Stimulated activated CD4-positive, alpha-beta T cell treated with anti-CD3 and anti-CD28 coated beads, Interleukin-2, amount 100 ng/mL, for 24 hours (primary cell): ENCODE measurements at places on chromosomes 11 and 22.

DNA sequence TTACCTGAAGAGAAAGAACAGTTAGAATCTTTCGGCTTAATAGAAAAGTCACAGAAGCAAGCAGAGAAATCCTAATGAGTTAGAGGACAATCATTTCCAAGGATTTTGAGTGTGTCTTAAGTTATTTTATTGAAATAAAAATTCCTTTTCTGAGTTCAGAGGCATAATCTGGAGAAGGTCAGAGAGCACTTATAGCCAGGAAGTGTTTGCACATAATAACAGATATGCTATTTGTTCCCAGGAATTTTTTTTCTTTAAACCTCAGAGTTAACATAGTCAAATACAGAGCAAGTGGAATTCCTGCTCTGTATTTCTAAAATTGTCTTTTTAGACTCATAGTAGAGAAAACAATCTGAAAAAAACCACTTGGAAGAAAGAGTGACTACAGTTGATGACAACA is 74.3 kb downstream of the SNX19 start:
- no peak for DNase-seq

DNA sequence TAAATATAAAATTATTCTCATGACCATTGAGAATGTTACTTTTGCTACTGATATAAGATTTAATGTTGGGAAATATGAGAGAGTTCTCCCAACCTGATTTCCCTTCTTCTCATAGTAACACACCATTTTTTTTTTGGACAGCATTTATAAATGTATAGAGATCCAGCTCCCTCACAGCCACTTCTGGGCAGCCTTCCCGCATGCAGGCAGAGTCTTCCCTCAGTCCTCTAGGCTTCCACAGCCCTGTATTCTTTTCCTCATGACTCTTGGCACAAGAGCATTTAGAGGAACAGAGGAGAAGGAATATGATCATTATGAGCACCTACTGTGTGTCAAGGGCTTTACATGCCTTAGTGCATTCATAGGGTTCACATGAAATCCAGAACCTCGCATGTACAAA is 9.0 kb downstream of the DTX4 start:
- no peak for DNase-seq

GRCh38 chr11:84865257-84865656 is 761.9 kb downstream of the DLG2 start:
- no peak for DNase-seq

DNA sequence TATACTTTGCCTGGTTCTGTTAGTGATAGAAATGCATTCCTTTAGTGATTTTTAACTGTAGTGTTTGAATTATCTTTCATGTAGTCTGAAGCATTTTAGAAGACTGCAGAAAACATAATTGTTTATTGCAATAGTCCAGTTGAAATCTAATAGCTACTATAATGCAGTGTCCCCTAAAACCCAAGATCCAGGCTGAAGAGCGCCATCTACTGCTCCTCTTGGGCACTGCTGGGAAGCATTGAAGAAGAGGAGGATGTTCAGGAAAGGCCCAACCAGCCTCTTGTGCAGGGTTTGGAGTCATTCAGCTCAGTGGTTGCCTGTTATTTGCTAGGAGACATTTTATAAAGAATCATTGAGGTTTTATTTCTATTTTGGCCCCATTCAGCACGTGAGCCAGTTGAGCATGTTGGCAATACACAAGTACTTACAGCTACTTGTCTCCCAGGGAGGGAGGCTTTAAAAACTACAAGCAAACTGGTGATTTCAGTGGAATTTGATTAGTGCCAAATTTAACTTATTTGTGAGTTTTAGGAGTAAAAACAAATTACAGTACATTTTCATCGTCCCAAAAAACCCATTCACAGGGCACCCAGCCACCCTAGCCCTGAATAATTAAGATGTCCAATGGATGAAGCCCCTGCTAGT is 74.9 kb upstream of the HORMAD2 start:
- peak; percentile 72 for DNase-seq

DNA sequence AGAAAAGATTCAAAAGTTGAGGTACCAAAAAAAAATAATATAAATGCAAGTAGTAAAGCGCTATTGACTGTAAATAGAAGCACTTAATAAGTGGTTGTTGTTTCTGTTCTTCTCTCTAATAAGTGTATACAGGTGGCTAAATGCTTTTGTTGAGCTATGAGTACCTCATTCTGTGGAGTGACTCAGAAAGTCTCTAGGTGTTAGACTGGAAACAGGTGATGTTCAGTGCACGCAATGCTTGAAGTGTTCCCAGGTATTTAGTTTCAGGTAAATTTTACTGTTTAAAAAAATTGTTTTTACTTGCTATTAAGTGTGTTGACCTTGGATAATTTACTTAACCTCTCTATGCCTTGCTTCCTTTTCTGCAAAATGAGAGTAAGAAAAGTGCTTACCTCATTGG is 24.2 kb downstream of the POU2AF3 start:
- no peak for DNase-seq

DNA sequence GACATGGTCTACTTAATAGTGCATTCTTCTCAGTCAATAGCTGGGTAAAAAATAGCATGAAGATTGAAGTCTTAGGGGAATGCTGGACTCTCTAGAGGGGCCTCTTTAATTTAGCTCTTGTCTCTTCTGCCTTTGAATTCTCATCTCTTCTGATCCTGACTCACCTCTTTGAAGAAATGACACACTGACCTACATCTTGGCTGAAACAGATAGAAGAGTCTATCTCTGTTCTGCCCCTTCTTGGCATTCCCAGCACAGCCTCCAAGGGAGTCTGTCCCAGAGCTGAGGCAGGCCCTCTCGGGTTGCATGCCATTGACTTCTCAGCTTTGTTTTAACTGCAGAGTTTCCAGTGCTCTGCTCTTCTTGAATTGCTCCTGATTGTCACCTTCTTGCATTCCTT is 55.7 kb downstream of the PTPRJ start:
- DNase-seq = no peak

DNA sequence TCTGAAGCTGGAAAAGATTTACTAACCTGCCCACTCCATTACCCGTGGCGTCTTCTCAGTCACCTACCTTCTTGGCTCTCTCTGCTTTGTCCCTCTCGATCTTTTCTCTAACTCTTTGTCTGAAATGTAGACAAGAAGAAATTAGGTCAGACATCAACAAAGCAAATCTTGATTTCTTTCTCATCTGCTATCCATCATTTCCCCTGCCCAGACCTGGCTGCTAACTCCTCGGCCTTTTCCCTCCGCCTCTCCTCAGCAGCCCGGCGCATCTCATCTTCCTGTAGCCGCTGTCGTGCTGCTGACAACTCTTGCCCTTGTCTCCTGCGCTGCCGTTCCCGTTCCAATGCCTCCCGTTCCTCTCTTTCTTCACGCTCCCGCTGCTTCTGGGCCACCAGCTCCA is 1.2 kb downstream of the UBXN1 start:
- DNase-seq = no peak

- no peak for DNase-seq
Observed at GRCh38 chr11:128523641-128524040, 63.7 kb downstream of the ETS1 start.

DNA sequence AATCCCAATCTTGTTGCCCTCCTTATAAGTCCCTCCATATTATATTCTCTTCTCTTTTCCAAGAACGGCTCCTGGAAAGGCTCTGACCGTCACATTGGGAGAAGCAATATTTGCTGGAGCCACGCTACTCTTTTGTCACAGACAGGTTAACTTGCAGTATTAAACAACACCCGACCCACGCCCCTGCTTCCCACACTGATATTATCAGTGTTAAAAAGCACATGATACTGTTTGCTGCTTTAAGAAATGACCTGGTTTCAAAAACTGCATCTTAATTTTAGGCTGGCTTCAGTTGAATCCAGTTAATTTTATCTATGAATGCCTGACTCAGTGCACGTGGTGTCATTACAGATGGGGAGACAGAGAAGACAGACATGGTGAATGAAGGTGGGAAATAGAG is 3.1 kb downstream of the FLI1 start:
- no peak for DNase-seq

GRCh38 chr11:42951266-42951665 is 360.5 kb upstream of the API5 start:
- DNase-seq = no peak

DNA sequence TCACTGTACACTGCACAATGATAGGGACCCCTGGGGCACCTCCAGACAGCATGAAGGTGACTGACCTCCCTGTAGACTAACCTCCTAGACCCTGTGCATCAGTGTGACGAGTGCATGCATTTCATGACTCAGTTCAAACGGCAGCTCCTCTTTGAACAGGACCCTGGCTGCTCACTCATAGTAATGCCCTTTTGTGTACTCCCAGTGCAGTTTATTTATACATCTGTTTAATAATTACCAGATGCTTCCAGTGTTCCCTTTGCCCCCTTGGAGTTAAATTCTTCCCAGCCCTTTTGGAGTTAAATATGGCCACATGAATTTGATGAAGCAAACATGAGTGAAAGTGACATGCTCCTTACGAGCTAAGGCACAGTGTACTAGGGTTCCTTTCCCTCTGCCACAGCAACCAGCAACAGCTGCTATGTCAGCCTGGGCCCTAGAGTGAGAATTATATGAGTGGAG is 72.4 kb downstream of the PANX1 start:
- no peak for DNase-seq

DNA sequence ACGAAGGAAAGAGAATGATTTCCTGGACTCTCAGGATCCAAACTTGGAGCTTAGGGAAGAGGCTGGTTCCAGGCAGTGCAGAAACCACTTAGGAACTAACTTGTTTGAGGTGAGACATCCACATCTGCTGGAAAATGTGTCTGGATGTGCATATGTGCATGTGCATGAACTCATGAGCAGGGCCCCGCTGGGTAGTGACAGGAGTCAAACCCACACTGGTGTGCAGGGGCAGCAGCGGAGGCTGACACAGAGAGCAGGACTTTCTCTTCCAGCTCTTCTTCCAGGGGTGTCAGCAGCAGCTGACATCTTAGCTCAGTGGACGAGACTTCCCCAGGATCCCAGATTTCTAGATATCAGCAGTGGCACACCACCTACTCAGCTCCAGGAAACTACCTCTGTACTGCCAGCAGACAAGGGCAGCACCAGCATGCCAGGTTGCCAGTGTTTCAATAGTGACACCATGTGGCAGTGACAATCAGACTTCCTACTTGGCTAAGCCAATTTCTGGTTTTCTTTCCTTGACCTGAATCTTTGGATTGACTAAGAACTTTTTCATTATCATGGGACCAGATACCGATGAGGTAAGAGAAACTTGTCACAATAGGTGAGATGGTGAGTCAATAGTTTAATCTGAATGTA is 227.5 kb upstream of the ZC3H12C start:
- no peak for DNase-seq

- no peak for DNase-seq
Observed at GRCh38 chr22:26576026-26576680, 13.8 kb downstream of the TPST2 start.

DNA sequence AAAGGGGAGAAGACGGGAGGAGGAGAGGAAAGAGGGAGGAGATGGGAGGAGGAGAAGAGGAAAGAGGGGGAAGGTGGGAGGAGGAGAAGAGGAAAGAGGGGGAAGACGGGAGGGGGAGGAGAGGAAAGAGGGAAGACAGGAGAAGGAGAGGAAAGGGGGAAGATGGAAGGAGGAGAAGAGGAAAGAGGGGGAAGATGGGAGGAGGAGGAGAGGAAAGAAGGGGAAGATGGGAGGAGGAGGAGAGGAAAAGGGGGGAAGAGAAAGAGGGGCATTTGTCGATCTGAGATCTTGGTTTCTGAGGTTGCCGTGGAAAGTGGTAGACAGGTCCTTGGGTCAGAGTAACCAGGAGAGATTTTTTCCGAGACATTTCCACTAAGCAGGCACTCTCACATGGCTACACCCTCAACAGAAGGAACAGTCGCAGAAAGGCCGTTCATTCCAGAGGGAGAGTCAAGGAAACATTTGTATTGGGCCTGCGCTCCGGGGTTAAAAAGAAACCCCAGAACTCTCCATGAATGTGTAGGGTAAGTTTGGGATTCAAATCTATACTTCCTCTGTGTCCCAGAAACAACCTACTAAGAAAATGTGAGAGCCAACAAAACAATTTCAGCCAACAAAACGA is 39.8 kb upstream of the CARS1 start:
- no peak for DNase-seq

- no peak for DNase-seq
Observed at GRCh38 chr11:130578738-130579368, 130.4 kb downstream of the ADAMTS15 start.

DNA sequence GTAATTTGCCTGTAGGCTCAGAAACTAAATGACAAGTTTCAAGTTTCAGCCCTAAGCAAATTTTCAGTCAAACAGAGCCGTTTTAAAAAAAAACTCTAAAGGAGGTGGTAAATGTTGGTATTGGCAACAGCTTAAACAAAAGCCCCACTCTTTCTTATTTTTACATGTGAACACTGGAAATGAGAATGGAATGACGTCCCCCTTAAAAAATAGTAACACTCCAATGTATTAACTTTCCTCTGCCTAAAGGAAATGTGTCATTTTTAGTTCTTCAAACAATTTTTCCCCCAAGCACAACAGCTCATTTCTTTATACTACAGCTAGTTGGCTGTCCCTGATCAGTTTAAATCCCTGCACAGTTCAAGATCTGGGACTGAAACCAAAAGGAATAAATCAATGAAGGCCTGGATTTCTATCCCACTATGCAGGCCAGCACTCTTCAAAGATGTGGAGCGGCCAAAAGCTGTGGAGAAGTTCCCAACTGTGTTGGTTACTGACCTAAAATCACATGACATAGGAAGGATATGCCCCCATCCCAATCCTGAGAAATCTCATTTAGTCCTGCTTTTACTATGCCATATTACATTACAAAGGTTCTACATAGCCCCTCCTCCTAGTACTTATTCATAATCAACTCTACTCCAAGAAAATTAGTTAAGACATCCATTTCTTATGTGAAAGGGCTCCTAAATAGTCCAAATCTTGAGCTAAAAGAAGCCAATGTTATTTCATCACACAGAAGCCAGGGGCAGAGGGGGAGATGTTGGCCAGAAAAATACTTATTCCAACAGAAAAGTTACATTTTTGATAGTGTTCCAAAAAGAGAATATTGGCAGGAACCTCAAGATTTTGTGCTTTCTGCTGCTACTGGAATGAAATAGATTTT is 95.9 kb downstream of the CADM1 start:
- no peak for DNase-seq

GRCh38 chr22:32448980-32449379 is 15.3 kb downstream of the BPIFC start:
- no peak for DNase-seq

GRCh38 chr11:128579798-128580504 is 7.4 kb downstream of the ETS1 start:
- DNase-seq = no peak

GRCh38 chr11:94876645-94877442 is 96.5 kb downstream of the CWC15 start:
- peak; percentile 72 for DNase-seq

DNA sequence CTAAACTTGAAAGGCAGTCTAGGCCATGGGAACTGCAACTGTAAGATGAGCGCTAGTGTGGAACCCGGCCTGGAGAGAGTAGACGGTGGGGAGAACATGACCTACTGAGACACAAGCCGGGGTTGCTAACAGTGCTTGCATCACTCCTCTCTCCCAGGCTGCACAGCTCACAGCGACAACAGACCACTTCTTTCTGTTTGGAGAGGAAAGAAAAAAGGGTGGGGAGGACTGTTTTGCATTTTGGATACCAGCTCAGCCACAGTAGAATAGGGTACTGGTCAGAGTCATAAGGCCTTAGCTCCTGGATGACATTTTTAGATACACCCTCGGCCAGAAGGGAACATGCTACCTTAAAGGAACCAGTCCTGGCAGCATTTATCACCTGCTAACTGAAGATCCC is 22.2 kb upstream of the OR52M1 start:
- no peak for DNase-seq

GRCh38 chr11:121754598-121754997 is 301.8 kb upstream of the SORL1-AS1 start:
- no peak for DNase-seq
